Lower leg skin (tissue), 4 donors: ENCODE measurements at places on chromosomes 3 and 15. TPM values are rescaled to one million over a fixed set of nuclear protein-coding genes. Genes with fewer than 3 reads are reported as not detected.

- no peak for DNase-seq
Measured at GRCh38 chr15:41494190-41494921, 682 bp downstream of the ITPKA start.

- DNase-seq: no peak
Measured at GRCh38 chr15:74441248-74441941, 7.6 kb upstream of the SEMA7A start.

DNA sequence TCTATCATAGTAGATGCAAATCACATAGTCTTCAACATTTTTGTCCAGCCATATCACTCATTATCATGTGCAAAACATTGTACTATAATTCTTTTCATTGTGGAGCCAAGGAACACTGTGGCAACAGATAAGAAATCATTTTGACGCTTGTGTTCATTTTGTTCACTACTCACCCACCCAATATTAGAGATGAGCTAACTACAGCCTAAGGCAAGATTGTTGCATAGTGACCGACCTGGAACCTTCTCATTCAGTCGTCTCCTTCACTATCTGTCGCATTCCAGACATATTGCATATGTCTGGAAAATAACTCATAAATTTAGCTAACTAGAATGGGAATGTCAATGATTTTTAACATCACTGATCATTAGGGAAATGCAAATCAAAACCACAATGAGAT lies 270.3 kb downstream of the CGGBP1 start:
- DNase-seq: no peak

GRCh38 chr3:63538919-63539318 lies 113.6 kb upstream of the SNTN start:
- no peak for DNase-seq

- no peak for DNase-seq
Measured at GRCh38 chr3:46359733-46360493, 6.0 kb downstream of the CCR2 start.

Gene TTLL13
- total RNA-seq: not detected

Gene BUB1B
- 1.9 TPM for total RNA-seq
